ENCODE measurements at places on chromosomes 3 and 15. TPM values are rescaled to one million over a fixed set of nuclear protein-coding genes. Genes with fewer than 3 reads are reported as not detected.

DNA sequence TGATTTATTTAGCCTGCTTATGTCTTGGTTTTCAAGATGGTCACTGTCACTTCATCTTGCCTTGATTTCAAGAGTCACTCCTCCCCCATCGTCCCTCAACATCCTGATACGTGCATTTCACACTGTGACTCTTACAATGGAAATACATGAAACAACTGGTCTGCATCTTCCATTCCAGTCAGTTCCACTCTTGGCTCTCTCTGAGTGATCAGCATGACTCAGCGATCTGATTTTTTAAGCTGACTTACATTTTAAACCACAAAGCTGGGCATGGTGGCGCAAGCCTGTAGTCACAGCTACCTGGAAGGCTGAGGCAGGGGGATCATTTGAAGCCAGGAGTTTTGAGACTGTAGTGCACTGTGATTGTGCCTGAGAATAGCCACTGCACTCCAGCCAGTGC, 271.2 kb upstream of the ROPN1 start:
- DNase-seq = no peak

DNA sequence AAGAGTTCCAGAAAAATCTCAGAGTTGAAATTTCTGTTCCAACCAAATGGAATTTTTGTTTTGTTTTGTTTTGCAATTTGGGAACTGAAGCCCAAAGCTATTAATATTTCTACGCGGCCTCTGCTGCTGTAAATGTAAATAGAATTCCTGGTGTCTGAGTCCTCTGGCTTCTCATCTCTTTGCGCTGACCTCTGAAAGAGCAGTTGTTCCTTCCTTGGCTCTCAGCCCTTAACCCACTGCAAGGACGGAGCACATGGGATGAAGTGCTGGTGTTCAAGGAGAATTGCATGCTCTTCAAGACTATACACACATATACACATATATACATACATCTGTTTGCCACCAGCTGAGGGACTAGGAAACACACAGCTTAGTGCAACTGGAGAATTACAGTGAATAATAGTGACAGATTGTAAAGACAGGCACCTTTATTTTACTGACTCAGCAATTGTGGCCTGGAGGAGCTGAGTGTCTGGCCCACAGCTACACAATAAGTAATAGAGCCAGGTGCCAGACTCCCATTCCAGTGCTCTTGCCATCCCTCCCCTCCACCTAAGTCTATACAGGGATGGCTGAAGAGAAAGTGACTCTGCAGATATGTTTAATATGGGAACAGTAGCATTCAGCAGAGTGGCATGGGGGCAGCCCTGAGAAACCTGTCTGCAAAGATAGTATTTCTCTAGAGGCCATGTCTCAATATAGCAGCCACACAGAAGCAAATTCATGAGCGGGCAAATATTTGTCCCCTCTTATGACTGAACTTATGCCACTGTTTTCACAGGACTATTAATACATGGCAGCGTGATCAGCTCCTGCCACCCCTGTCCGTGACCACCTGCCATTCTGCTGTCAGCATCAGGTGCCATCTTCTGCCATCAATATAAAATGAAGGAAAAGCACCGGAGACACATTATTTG, 42.3 kb downstream of the NEK10 start:
- no peak for DNase-seq

GRCh38 chr3:13040361-13041074, 32.7 kb downstream of the IQSEC1 start:
- DNase-seq = no peak

- peak; percentile 20 for DNase-seq
Observed at GRCh38 chr3:177822681-177823096, 625.4 kb upstream of the TBL1XR1 start.

- no peak for DNase-seq
Observed at GRCh38 chr15:74307827-74308811, 59.3 kb downstream of the CYP11A1 start.

DNA sequence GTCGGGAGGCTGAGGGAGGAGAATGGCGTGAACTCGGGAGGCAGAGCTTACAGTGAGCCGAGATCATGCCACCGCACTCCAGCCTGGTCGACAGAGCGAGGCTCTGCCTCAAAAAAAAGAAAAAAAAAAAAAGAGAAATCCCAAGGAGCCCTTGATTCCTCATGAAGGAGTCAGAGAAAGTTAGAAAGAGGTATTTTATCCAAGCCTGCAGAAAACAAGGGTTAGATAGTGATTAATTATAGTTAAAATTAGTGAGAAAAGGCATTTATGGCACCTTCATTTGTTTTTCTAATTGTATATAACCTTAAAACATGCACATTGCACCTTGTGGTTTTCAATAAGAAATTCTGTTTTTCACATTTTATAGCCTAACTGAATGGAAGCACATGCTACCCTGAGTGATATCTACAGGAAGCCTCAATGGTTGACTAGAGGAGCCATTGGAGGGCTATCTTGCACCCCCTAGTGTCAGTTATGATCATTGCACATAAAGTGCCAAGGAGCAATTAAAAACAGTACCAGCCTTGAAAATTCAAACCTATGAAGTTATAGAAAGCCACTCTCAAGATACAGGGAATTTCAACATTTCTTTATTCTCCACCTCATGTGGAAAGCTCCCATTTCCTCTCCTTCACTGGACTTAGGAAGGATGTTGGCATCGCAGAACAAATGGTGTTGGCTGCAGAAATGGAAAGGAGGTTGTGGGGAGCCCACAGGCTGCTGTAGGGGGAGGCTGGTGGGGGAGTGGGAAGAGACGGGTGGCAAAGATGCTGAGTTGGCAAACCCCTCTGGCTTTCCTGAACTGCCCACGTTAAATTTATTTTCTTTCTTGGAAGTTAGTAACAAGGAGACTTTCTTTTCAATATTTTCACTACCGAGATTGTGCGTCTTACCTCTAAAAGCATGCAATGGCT, 48.5 kb downstream of the ITGA11 start:
- no peak for DNase-seq

- DNase-seq = no peak
Observed at GRCh38 chr3:14706096-14706495, 31.2 kb downstream of the C3orf20 start.

DNA sequence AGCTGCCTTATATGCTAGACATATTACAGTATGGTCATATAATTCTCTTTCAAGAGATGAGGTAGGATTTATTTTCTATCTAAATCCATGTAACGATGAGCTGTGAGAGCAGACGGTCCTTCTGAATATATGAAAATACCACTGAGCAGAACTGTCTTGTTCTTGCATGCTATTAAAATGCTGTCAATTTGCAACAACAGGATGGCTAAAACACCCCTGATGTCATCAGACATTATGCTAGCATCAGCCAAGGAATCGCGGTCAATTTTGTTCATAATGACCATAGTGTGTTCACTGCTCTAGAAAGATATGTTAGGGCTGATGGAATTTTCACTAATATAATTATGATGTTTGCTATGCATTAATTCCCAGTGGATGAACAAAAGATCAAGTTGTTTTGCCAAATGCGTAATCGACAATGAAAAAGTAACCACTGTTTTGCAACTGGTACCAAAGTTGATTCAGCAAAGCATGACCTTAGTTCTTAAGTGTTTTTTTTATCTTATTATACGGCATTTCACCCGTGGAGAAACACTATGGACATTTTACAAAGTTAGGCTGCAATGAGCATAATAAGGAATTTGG, 765.4 kb upstream of the NR2F2 start:
- DNase-seq = no peak

- no peak for DNase-seq
Observed at GRCh38 chr3:189286188-189286587, 114.4 kb downstream of the TPRG1 start.

GRCh38 chr15:50519740-50520425, 26.6 kb downstream of the USP50 start:
- DNase-seq = no peak

- no peak for DNase-seq
Observed at GRCh38 chr3:45682311-45682710, 6.9 kb upstream of the SACM1L start.

GRCh38 chr3:98655666-98656065, 62.3 kb upstream of the CPOX start:
- DNase-seq = no peak

GRCh38 chr3:8445861-8446260, 55.8 kb upstream of the LMCD1 start:
- DNase-seq = no peak

DNA sequence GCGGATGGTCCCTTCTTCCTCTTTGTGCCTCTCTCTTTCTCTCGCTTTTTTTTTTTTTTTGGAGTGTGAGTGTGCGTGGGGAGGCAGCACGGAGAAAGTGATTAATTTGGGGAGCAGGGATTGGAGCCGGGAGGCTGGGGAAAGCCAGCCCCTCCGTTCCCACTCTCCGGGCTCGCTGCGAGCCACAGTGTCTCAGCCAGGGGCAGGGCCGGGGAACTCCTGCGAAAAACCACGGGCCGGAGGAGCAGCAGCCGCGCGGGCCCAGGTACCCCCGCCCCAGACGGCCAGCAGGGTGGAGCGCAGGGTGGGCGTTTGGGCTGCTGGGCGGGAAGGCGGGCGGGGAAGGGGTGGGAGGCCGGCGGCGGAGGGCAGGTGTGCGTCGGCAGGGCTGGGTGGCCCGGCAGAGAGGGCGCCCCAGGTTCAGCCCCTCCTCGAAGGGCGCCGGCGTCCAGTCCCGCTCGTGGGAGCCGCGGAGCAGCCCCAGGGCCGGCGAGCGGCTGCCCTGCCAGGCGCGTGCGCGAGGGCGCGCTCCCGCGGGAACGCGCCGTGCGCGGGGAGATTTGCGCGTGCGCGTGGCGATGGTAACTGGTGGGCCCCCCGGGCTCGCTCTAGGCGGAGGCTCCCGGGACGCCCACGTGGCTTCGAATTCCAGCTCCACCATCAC, 1.4 kb downstream of the CHL1 start:
- no peak for DNase-seq

- no peak for DNase-seq
Observed at GRCh38 chr3:30475038-30475808, 131.2 kb upstream of the TGFBR2 start.

DNA sequence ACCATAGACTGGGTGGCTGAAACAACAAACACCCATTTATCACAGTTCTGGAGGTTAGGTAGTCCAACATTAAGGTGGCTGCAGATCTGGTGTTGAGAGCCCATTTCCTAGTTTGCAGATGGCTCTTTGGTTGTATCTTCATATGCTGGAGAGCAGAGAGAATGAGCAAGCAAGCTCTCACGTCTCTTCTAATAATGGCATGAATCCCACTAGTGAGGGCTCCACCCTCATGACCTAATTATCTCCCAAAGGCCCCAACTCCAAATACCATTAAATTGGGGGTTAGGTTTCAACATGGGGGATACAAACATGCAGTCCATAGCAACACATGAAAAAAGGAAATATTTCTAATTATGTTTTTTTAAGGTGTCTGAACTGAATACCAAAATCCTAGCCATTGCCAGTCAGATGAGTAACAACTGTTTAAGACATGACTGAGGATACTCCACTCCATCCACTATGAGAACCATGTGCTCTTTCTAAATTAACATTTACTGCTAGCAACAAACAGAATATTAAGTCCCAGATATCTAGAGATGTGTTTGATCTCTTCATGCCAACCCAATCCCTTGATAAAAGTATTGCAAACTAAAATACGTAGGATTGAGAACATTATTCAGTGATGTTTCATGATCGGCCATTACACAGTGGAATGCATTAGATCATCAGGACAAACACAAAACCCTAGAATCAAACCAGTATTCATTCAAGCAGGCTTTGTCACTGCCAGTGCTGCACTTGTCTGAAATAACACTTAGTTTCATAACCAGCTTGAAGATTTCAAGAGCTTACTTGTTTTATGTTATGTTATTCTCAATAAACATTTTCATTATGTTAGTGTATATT, 340.3 kb downstream of the SLC9A9 start:
- no peak for DNase-seq

DNA sequence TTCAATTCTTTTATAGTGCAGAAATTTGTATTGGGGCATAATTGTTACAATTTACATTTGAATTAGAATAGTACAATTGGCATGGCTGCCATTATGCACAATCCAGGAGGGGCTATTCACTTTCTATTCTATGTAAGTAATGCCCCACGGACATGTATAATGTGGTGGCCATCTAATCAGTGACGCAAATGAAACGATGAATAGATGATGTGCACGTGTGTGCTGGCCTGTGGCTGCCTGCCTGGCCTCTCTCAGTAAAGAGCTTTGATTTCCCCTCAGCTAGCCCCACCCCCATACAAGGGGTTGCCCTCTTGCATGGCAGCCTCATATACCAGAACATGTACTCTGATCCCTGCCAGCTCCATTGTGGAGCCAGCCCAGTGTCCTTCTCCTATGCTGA, 86.5 kb downstream of the BOC start:
- DNase-seq = no peak

GRCh38 chr15:55661428-55661827, 73.3 kb upstream of the PYGO1 start:
- DNase-seq = no peak

DNA sequence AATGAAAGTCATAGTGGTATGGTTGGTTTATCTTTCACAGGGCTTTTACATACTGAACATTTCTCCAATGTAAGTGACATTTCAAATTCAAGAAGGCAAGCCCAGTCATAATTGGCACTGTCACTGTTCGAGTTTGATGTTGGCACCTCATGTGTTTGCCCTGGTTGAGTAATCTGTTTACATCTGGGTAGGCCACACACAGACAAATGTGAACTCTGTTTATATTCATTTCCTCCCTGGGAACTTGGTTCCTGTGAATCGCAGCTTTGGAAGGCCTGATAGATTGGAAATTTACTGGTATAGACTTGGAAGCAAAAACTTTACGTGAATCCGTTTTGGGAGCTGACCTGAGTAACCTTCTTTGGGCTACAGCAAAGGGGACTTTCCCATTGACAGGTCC, 395.2 kb upstream of the AZI2 start:
- no peak for DNase-seq

DNA sequence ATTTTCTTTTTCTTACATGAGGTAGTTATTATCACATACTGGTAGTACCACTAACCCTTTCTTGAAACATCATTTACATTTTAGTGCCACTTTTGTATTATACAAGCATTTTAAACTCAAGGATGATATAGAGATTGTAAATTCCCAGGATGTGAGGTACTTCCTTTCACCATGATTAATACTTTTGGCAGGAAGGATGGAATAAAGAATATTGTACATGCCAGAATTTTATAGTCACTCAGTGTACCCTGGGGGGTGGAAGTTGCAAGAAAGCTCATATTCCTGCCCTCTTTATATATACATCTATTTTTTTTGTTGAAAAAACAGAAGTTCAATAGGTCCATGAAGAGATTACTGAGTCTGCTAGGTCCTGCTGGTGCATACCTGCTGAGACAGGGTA, 141.0 kb upstream of the PLSCR5 start:
- DNase-seq = no peak

GRCh38 chr3:171257251-171258203, 202.7 kb downstream of the TNIK start:
- DNase-seq = no peak

Gene MTFMT
- polyA plus RNA-seq = 15.2 TPM

Gene WDR72
- polyA plus RNA-seq = 60.8 TPM

Gene CD276
- 167 TPM for polyA plus RNA-seq

Gene LMAN1L
- polyA plus RNA-seq = not detected

Gene VIPR1
- 3.2 TPM for polyA plus RNA-seq

Gene CFAP92
- polyA plus RNA-seq = 0.56 TPM

Gene CYP1A1
- not detected for polyA plus RNA-seq

Gene ZMAT3
- polyA plus RNA-seq = 9.1 TPM

Gene GLDN
- 0.52 TPM for polyA plus RNA-seq

Gene RBP2
- polyA plus RNA-seq = 0.96 TPM
